ENCODE measurements at places on chromosomes 7 and 10.

DNA sequence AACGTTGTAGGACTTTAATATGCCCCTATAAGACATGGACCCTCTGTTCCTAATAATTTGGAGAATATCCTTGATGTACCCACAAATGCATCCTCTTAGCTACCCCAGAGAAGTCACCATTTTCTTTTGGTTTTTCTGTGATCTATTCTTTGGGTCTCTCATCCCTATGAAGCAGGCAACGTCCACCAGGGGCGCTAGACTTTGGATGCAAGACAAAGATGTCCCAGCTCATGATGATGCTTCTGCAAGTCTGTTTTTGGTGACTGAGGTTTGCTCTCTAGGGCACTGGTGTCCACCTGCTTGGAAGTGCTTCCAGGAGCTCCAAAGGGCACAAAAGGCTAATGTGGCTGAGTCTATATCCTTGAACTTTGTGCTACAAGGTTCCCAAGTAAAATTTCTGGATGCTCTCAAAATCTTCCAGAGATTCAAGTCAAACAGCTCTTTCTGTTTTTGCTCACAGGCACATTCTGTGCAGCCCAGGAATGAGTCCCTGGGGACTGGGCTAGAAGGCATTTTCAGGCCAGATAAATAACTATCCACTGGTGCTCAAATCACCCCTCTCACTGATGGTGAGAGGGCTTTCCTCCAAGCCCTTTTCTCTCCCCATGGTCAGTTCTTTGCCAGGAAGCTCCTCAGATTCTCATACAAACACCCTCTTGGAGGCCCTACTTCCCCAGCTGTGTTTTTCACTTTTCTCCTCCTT, 166.4 kb downstream of the C7orf25 start:
- DNase-seq: no peak

GRCh38 chr10:58373442-58373827, 11.8 kb upstream of the TFAM start:
- no peak for DNase-seq

DNA sequence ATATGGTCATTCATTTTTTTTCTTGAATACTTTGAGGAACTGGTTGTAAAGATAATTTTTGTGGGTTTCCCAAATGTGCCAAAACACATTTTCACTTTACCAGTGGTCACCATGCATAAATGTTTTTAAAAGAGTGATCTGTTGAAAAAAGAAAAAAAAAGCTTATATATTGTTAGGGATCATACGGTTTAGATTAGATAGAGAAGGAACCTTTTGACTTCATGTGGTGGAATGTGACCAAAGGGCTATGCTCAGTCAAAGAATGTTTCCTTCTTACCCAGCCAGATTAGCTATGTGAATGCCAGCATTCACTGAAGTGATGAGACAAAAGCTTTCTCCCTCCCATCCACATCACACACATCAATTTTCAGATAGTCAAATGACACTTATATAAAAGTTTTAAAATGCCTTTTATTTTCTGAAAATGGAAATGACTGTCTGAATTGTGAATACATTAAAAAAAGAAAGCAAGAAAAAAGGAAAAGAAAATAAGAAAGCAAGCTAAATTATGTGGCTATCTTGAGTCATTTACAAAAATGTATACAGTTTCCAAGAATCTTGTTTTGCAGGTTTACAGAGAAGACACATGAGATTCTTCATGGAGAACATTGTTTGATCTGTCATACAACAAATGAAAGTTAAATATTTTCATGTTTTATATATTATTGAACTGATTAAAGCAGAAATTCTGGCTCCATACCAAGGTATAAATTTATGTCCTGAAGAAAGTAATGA, 8.6 kb upstream of the CPED1 start:
- no peak for DNase-seq

DNA sequence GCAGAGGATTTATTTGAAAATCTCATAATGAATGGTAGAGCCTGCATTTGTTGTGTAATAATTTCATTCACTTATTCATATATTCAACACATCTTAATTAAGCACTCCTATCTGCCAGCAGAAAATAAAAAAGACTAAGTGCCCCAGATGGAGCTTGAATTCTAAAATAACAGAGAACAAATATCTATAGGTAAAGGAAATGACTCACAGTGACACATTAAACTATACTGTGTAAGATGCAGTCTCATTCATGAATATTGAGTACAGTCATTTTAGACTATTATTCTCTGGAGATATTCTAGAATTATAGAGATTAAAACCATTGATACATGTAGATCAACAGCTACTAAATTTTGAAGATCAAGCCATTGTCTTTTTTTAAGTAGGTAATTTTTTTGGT, 72.1 kb downstream of the PTPRZ1 start:
- DNase-seq: no peak

DNA sequence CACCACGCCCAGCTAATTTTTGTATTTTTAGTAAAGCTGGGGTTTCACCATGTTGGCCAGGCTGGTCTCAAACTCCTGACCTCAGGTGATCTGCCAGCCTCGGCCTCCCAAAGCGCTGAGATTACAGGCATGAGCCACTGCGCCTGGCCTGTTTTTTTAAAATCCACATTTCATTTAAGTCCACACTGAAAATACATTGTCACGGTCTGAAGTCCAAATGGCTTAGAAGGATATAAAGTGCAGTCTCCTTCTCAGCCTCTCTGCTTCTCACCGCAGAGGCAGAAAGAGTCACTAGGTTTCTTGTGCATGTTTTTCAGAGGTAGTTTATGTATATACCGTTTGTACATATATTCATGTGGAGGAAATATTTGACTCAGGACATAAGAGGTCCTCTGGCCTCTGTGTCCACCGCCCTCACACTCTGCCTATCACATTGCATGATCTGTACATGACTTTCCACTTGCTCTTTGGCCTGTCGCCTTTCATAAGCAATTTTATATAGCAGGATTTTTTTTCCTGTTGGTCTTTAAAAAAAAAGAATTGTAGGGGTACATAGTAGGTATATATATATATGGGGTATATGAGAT, 42.9 kb downstream of the BLNK start:
- no peak for DNase-seq

DNA sequence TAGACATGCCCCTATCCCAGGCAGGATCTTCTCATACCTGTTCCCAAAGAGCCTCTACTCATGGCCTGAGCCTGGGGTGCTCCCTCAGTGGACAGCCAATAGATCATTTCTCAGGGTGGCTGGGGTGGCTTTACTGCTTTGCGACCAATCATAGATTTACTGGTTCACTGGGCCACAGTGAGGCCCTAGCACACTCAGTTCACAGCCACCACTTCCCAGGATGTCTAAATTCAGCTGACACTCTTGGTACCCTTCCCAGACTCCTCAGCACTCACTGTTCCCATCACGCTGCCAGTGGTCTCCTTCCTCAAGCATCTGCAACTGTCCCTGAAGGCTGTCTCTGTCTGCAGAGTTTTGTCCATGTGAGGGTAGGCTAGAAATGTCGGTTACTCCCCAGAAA, 50.6 kb downstream of the ARHGAP22 start:
- DNase-seq: no peak

DNA sequence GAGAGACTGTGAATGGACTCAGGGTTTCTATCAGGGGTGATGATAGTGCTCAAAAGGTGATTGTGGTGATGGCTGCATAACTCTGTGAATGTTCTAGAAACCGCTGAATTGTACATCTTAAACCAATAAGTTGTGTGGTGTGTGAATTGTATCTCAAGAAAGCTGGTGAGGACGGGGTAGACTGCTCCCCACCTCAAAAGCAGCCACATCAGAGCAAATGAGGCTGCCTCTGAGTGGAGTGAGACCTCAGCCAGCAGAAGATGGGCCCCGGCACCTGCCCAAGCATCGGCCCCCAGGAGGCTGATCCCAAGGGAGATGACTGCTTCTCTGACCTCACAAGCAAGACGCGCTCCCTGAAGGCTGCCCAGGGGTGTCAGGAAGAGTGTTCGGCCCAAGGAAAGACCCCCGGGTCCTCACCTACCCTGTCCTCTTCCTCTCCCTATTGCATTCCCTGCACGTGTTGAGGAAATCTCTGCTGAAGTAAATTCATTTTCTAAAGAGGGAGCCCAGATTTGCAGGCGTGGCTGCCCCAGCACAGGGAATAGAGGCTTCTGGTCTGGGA, 279.3 kb upstream of the SHH start:
- no peak for DNase-seq

- DNase-seq: no peak
Observed at GRCh38 chr7:121001234-121001906, 12.9 kb downstream of the CPED1 start.

DNA sequence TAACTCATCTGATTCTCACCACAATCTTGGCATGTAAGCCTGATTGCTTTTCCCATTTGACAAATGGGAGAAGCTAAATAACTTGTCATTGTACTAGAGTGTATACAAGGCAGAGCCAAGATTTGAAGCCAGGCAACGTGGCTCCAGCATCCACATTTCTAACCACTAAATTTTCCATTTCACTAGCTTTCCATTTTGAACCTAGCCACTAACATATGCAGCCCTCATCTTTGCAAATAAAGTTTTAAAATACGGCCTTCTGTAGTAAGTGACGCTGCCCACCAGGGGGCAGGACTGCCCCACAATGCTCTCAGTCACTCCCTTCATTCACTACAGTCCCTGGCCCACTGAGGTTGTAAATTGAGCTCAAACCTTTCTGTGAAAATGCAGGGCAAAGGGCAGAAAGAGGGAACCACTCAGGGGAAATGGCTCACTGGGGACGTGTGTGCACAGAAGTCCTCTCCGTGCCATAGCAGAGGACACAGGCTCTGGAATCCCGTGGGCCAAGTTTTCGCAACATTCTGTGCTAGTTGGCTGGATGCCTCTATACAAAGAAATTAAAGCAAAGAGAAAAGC, 315.7 kb downstream of the TNS3 start:
- peak; percentile 3 for DNase-seq

DNA sequence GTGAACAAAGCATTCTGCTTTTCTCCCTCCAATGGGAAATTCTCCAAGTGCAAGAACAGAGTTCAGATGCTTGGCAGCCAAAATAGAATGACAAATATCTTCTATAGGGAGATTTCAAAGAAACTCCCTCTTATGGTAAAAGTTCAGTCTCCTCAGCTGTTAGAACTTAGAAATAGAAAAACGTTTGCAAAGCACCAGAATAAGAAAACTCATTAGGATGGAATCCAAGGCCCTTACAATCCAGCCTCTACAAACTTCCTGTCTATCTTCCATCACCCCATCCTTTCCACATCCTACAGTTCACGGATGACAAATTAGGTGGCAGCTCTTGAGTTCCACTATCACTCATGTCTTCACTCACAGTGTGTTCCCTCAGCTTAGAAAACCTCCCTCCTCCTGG, 25.7 kb downstream of the FAM13C start:
- DNase-seq: no peak

DNA sequence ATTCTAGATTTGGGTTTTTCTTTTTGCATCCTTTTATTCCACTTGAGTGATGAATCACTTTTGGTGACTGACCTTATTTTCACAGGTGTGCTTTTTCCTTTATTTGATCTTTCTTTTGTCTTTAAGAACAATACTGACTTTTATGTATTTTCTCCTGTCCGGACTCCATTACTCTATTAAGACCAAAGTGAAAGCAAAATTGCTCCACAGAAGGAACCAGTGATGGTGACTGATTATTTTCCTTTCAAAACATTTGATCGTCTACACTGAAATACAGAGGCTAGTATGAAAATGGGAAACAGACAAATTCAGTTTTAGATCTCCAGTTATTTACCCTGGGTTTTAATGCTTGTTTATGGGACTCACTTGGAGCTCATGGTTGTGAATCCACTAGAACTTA, 15.5 kb downstream of the EXOC4 start:
- DNase-seq: no peak

DNA sequence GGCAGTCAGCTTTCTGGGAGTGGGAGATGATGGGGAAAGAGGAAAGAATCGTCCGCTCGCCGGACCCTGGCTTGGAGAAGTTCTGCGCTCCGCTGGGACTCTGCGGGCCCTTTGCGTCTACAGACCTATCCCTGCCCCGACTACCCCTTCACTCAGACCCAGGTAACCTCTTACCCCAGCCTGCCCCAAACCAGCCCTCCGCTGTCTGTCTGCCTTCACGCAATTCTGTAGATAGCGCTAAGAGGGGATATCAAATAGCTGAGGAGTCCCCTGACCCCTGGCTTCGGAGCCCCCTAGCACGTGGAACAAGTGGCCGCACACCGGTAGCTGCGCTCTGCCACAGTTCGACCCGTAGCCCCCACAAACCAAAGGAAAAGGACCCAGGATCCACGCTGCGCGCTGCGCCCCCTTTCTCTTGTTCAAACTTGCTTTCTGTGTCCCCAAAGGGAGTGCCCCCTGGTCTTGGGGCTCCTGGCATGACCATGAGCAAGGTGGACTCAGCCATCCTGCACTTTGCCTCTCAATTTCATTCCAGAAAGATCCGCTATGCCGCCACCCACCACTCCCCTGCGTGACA, 7.0 kb downstream of the HOXA4 start:
- no peak for DNase-seq

DNA sequence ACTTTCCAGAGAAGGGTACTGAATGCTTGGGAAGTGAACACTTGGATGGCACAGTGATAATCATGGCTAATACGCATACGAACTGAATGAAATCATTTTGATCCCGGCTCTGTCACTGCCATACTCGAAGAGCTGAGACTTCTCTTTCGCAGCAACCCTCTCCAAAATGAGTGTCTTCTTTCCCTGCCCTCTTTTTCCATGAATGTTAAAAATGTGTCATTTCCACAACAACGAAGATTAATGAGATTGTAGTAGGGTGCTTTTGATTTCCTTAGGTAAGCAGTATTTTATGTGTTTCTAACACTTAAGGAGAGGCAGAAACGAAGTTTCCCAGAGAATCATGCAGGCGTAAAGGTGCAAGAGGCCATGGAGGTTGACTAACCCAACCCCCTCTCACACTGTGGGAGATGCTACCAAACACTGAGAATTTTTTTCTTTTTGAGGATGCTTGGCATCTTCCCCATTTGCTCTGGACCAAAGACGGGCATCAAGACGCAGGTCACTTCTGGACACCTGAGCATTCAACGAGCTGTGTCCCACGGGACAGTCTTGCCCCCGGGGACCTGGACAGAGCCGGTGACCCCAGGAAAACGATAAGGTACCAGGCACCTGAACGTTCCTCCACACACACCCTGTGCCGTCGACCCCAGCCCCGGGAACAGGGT, 823 bp downstream of the COPG2 start:
- no peak for DNase-seq

GRCh38 chr7:37947138-37947940, 26.9 kb downstream of the EPDR1 start:
- DNase-seq: no peak

GRCh38 chr7:128264477-128264876, 23.4 kb downstream of the LEP start:
- DNase-seq: no peak
